ENCODE measurements at places on chromosomes 1 and 21.

GRCh38 chr1:32858136-32858535, 12.6 kb downstream of the FNDC5 start:
- DNase-seq: no peak

DNA sequence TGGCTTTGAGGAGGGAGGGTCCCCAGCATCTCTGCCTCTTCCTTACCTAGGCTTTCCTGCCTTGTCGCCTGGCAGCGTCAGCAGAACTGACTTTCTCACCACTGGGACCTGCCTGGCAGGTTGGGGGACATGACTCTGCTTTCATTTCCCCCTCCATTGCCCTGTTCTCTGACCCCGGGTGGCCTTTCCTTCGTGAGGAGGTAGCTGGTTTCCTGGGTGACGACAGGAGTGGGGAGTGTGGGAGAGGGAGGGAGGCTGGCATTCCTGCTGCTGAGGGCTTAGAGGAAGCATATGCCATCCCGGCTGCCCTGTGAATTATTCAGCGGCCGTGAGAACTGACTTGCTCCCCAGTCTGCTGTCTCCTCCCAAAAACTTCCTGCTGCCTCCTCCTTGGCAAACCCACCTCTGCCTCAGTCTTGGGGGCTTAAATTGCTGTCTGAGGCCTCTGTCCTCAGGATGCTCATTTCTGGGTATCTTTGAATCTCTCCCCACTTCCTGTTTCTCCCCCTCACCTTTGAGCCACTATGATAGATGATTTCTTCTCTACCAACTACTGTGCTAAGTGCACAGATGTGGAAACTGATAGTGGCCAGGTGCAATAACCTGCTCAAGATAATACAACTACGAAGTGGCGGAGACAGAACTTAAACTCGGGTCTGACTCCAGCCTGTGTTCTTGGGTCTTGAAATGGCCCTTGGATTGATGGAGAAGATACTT, 182.0 kb upstream of the CSF3R start:
- no peak for DNase-seq

DNA sequence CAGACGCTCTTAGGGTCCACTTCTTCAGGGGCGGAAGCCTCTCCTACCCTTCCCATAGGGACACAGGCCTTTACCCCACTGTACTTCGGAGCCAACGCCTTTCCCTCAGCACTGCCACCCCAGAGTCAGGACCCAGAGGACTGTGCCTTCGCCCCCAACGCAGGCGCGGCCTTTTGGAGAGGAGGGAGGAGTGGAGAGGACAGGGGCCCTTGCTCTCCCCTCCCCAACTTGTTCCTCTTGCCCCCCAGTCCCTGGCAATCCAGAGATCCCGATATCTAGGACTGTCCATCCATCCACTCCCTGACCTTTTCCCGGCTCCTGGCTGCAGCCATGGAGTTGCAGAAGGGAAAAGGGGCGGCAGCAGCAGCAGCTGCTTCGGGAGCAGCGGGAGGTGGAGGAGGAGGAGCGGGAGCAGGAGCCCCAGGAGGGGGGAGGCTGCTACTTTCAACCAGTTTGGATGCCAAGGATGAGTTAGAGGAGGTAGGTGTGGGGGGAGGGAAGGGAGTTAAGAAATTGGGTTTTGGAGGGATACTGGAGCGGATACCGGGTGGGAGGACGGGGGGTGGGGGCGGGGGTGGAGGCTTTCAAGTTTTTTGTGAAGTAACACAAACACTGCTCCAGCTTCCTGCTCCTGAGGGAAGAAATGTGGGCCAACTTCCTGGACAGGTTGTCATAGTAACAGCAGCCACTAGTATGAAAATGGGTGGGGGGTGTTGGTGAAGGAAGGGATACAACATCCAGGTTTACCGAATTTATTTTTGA, 636 bp downstream of the INTS3 start:
- DNase-seq: no peak

- no peak for DNase-seq
Observed at GRCh38 chr1:176364236-176364905, 98.6 kb upstream of the PAPPA2 start.

- no peak for DNase-seq
Observed at GRCh38 chr1:155529929-155530328, 32.7 kb downstream of the ASH1L start.

DNA sequence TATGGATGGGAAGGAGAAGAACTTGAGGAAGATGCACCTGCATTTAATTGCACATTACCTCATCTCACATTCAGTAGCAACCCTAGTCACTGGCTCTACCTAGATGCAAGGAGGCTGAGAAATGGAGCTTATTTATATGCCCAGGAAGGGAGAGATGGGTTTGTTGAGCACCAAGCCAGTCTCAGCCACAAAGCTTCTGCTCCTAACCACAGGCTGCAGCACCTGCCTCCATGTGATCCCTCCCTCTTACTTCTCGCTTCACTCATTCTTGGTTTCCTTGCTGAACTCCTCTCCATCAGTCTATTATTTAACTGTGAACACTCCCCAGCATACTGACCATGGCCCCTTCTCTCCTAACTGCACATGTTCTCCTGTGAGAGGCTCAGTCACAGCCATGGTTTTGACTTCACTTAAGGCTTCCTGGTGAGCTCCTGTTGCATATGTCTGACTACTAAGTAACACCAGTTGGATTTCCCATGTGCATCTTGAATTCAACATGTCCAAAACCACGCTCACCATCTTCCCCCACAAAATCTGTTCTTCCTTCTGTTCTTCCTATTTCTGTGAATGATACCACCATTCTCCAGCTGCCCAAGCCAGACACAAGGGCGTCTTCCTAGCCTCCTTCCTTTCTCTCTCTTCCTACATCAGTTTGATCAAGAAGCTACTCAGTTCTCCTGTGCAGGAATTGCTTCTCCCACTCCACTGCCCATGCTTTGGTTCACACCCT, 139.8 kb downstream of the AK5 start:
- no peak for DNase-seq
